ENCODE measurements at places on chromosomes 1 and 21. TPM values are rescaled to one million over a fixed set of nuclear protein-coding genes. Genes with fewer than 3 reads are reported as not detected.

GRCh38 chr1:199089393-199090122 is 450.7 kb downstream of the PTPRC start:
- peaks cover 40% of the 10 kb centered on the region for H3K36me3 ChIP-seq
- H3K27me3 ChIP-seq: no peaks in the 10 kb centered on the region
- peaks cover 36% of the 10 kb centered on the region for H3K4me1 ChIP-seq
- H3K4me3 ChIP-seq: peak overlapping the region; percentile 49

- no peak for DNase-seq
- H3K4me3 ChIP-seq: no peak overlapping the region
- no peaks in the 10 kb centered on the region for H3K27me3 ChIP-seq
- peaks cover 8% of the 10 kb centered on the region for H3K36me3 ChIP-seq
- peaks cover 4% of the 10 kb centered on the region for H3K4me1 ChIP-seq
These were observed 8.2 kb downstream of the GPSM2 start for GRCh38 chr1:108884968-108885367.

DNA sequence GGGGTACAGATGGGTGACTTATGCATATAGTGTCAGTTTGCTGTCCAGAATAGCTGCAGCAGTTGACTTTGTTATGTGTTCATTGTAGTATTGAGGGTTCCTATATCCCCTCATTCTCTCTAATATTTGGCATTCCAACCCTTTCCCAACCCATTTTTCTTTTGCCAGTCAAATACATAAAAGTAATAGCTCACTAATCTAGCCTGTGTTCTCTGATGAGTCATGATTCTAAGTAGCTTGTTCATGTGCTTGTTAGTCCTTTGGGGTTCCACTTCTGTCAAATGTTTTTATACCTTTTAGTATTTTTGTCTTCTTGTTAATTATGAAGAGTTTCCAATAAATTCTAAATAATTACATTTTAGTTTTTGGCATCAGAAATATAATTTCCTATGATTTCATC is 99.2 kb upstream of the MROH9 start:
- H3K4me3 ChIP-seq: no peak overlapping the region
- H3K27ac ChIP-seq: no peak overlapping the region
- no peaks in the 10 kb centered on the region for H3K36me3 ChIP-seq
- no peaks in the 10 kb centered on the region for H3K4me1 ChIP-seq
- DNase-seq: no peak

GRCh38 chr1:76084029-76084627 is 9.6 kb downstream of the ST6GALNAC3 start:
- H3K4me3 ChIP-seq: no peak overlapping the region
- H3K27me3 ChIP-seq: peaks cover 3% of the 10 kb centered on the region
- no peaks in the 10 kb centered on the region for H3K4me1 ChIP-seq
- DNase-seq: no peak
- H3K27ac ChIP-seq: no peak overlapping the region

DNA sequence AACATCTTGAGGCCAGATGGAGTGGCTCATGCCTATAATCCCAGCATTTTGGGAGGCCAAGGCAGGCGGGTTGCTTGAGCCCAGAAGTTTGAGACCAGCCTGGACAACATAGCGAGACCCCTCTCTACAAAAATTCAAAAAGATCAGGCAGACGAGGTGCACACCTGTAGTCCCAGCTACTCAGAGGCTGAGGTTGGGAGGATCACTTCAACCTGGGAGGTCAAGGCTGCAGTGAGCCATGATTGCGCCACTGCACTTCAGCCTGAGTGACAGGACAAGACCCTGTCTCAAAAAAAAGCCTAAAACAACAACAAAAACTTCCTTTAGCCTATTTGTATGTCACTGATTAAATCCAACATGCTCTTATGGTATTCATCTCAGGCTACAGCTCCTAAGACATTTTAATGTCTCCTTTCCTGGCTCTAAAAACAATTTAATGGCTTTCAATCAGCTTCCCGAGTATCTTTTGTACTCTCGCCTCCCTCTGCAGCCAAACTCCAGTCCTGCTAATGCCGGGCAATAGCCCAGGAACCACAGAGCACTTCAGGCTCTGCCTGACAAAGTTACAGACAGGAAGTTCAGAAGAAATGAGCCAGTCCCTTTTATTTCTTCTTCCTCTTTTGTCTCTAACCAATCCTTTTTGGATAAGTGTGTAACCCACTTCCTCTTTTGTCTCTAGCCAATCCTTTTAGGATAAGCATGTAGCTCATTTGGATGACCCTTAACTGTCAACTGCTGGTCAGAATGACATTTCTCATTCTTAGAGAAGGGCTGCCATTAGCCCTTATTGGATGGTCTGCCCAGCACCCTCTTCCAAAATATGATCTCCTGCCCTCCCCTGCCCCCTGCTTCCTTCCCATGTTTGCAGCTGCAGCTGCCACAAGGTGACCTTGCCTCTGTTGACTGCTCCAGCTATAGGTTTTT is 6.6 kb upstream of the DOP1B start:
- H3K27ac ChIP-seq: peak overlapping the region; percentile 68
- peaks cover 7% of the 10 kb centered on the region for H3K27me3 ChIP-seq
- peaks cover 28% of the 10 kb centered on the region for H3K4me1 ChIP-seq

DNA sequence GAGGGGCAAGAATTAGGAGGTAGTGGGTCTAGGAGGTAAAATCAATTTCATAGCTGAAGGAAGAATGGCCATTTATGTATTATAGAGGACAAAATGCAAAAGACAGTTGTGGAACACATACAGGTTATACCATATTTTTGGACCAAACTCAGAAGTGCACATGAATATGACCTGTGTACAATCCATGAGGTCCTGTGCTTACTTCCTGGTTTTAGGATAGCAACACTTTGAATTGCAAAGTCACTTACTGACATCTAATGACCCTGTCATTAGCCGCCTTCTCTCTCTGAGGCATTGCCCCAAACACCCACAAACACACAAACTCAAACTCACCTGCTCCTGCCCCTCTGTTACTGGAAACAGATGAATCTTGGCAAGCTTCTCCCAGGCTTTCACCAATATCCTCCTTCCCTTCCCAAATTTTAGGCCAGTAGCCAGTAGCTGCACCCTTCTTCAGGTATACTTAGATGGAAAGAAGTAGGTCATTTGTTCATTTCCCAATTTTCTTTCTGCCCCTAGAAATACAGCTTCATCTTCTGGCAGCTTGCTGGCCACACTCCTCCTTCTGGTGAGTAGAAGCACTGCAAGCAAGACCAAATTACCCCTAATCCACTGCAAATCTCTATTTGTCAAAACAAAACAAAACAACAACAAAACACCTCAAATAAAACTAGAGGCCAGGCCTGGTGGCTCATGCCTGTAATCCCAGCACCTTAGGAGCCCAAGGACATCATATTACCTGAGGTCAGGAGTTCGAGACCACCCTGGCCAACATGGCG is 13.7 kb upstream of the RPL5 start:
- H3K36me3 ChIP-seq: no peaks in the 10 kb centered on the region
- peaks cover 32% of the 10 kb centered on the region for H3K27me3 ChIP-seq
- H3K4me3 ChIP-seq: no peak overlapping the region
- DNase-seq: peak; percentile 72
- no peaks in the 10 kb centered on the region for H3K4me1 ChIP-seq

- H3K27ac ChIP-seq: peak overlapping the region; percentile 15
- peak overlapping the region; percentile 86 for H3K4me3 ChIP-seq
- H3K27me3 ChIP-seq: no peaks in the 10 kb centered on the region
- no peak for DNase-seq
- H3K4me1 ChIP-seq: peaks cover 6% of the 10 kb centered on the region
These were observed 518 bp downstream of the PLOD1 start for GRCh38 chr1:11935057-11935412.

DNA sequence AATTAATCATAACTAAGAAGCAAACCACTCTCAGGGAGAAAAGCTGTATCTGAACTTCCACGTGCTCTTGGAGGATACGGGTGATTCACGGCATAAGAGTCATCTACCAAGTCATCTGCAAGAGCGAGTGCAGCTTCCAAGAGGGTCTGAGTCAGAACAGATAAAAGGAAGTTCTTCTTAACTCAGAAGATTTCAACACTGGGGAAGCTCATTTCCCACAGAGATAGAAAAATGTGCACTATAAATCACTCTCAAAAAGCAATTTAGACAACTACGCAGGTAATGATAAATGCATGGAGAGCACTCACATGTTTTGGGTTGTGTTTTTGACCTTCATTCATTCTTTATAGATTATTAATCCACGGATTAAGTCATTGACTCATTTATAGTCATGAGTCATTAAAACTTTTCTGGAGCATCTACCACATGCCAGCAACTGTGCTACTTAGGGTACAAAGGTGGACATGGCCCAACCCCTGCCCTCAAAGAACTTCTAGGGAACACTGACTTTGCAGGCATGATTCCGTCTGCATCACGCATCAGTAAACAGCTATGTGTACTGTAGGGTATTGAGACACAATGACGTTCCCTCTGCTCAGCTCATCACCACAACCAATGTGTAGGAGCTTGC is 20.8 kb downstream of the KCNJ15 start:
- no peak for DNase-seq
- peaks cover 2% of the 10 kb centered on the region for H3K27me3 ChIP-seq
- no peak overlapping the region for H3K4me3 ChIP-seq
- peak overlapping the region; percentile 5 for H3K27ac ChIP-seq

- no peaks in the 10 kb centered on the region for H3K4me1 ChIP-seq
- no peaks in the 10 kb centered on the region for H3K36me3 ChIP-seq
- H3K4me3 ChIP-seq: no peak overlapping the region
- DNase-seq: no peak
These were observed 18.8 kb downstream of the TMPRSS15 start for GRCh38 chr21:18384771-18385170.

GRCh38 chr21:26227130-26227529 is 56.6 kb upstream of the APP start:
- no peaks in the 10 kb centered on the region for H3K27me3 ChIP-seq
- H3K27ac ChIP-seq: no peak overlapping the region
- H3K4me1 ChIP-seq: no peaks in the 10 kb centered on the region
- H3K36me3 ChIP-seq: no peaks in the 10 kb centered on the region

DNA sequence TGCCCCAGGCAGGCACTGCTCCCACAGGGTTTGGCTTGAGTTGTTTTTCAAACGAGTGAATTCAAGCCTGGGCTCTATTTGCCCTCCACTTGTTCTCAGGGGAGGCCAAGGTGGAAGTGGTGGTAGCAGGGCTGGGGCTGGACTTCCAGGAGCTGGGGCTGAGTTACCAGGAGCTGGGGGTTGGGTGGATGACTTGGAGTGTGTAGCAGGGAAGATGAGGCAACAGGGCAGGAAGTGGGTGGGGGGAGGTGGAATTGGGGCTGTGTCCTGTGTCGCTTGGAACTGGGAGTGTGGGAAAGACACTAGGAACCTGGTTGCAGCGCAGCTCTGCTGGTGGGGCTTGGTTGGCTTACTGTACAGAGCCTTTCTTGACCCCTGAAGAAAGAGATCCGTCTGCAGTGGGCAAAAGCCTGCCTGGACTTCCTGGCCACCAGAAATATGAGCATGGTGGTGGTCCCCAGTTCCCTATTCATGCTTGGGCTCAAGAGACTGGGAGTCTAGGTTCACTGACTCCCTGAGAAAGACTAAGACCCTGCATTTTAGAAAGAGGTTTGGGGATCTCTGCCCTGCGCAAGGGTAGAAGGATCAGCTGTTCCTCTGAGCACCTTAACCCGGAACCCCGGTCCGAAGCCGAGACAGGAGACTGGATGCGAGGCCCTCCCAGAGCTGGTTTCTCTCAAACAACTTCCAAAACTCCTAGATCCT is 3.1 kb downstream of the TFAP2E start:
- peaks cover 29% of the 10 kb centered on the region for H3K27me3 ChIP-seq
- H3K4me3 ChIP-seq: peak overlapping the region; percentile 60
- no peak for DNase-seq
- H3K4me1 ChIP-seq: peaks cover 17% of the 10 kb centered on the region
- H3K36me3 ChIP-seq: peaks cover 1% of the 10 kb centered on the region
- peak overlapping the region; percentile 74 for H3K27ac ChIP-seq

- H3K4me3 ChIP-seq: peak overlapping the region; percentile 80
- H3K4me1 ChIP-seq: peaks cover 6% of the 10 kb centered on the region
- DNase-seq: peak; percentile 96
These were observed 67.8 kb downstream of the OBSCN start for GRCh38 chr1:228275430-228276173.

- no peaks in the 10 kb centered on the region for H3K4me1 ChIP-seq
- H3K27me3 ChIP-seq: peaks cover 16% of the 10 kb centered on the region
- peak; percentile 53 for DNase-seq
- no peaks in the 10 kb centered on the region for H3K36me3 ChIP-seq
- no peak overlapping the region for H3K4me3 ChIP-seq
These were observed 23.5 kb upstream of the RNU1-4 start for GRCh38 chr1:16716691-16717335.

- H3K4me3 ChIP-seq: no peak overlapping the region
- no peaks in the 10 kb centered on the region for H3K27me3 ChIP-seq
- no peak for DNase-seq
- H3K4me1 ChIP-seq: no peaks in the 10 kb centered on the region
- H3K27ac ChIP-seq: no peak overlapping the region
- no peaks in the 10 kb centered on the region for H3K36me3 ChIP-seq
These were observed 284.6 kb downstream of the PTBP2 start for GRCh38 chr1:97006044-97006661.

GRCh38 chr1:1598051-1598719 is 1.8 kb downstream of the FNDC10 start:
- H3K4me1 ChIP-seq: peaks cover 7% of the 10 kb centered on the region
- no peaks in the 10 kb centered on the region for H3K36me3 ChIP-seq
- peak overlapping the region; percentile 85 for H3K4me3 ChIP-seq
- H3K27me3 ChIP-seq: peaks cover 9% of the 10 kb centered on the region
- H3K27ac ChIP-seq: no peak overlapping the region

DNA sequence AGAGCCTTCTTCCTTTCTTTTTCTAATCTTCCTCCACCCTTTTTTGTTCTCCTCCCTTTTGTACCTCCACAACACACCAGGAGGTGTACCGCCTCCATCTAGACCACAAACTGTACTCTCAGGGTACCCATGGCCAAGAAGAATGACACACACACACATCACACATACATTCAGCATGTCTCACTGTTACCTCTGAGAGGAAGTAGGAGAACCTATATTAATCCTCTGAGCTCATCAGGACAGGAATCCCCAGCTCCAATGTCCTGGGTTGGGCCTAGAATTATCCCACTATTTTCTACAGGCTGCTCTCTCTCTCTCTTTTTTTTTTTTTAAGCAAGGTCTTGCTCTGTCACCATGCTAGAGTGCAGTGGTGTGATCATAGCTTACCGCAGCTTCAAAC is 36.7 kb downstream of the ATP2B4 start:
- peak overlapping the region; percentile 29 for H3K4me3 ChIP-seq
- no peaks in the 10 kb centered on the region for H3K27me3 ChIP-seq
- peaks cover 54% of the 10 kb centered on the region for H3K4me1 ChIP-seq
- peaks cover 16% of the 10 kb centered on the region for H3K36me3 ChIP-seq

DNA sequence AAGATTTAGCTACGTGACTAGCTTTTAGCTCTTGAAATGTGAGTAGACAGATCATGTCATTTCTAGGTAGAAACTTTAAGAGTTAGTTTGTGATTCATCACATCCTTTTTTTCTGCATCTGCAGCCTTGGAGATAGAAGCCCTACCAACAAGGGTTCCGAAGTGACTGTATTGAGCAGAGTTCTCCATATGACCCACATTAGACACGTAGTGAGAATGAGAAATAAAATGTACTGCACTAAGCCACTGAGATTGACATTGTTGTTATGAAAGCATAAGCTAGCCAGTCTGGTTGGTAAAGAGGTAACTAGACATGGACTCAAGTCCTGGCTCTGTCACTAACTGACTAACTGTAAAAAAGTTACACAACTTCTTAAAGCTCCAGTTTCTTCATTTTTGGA is 296.1 kb downstream of the PDE4B start:
- no peaks in the 10 kb centered on the region for H3K36me3 ChIP-seq
- DNase-seq: no peak
- no peak overlapping the region for H3K4me3 ChIP-seq
- no peak overlapping the region for H3K27ac ChIP-seq
- peaks cover 2% of the 10 kb centered on the region for H3K4me1 ChIP-seq

- H3K4me1 ChIP-seq: no peaks in the 10 kb centered on the region
- H3K27me3 ChIP-seq: peaks cover 20% of the 10 kb centered on the region
- H3K4me3 ChIP-seq: no peak overlapping the region
These were observed 22.9 kb downstream of the DDX20 start for GRCh38 chr1:111778541-111779051.

The ADCY10 gene
- total RNA-seq: 0.19 TPM

The C1QC gene
- not detected for total RNA-seq

The HSD11B1 gene
- 15.1 TPM for total RNA-seq

The KIRREL1 gene
- not detected for total RNA-seq

The METTL18 gene
- 9.3 TPM for total RNA-seq

The CD1B gene
- total RNA-seq: not detected

The HSPA6 gene
- total RNA-seq: 1.2 TPM
